Dermis blood vessel endothelial cell (primary cell): ENCODE measurements at places on chromosomes 3 and 15.

GRCh38 chr15:29822100-29822683 is at the start of gene TJP1:
Gene TJP1 (minus strand): TSS chr15:29822468. CDS start chr15:29822028, 440 bp downstream.
- peak; percentile 83 for DNase-seq

GRCh38 chr3:61541694-61542093 is 19.7 kb upstream of the PTPRG start:
- DNase-seq, result no peak

GRCh38 chr3:9397906-9398699 is 688 bp downstream of the SETD5 start:
- peak; percentile 56 for DNase-seq

GRCh38 chr15:42619656-42620371 is 44.4 kb downstream of the STARD9 start:
- DNase-seq, result no peak

GRCh38 chr3:11084677-11085076 is 69.6 kb upstream of the HRH1 start:
- DNase-seq, result no peak

DNA sequence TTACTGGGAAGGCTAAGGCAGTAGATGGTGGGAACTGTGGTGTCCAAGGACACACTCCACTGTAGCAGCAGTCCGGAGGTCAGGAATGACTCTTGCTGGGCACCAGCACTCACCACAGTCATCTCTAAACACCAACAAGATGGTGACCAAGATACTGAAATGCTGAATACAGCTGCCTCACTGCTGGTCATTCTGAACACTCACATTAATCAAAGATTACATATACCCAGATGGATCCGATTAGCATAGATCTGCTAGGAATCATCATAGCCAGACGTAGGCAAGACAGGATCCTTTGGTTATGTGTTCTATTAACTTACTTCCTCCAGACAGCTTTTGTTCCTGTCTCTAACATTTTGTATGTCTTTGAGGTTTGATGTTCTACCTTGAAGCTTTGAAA is 134.9 kb upstream of the BFSP2 start:
- DNase-seq, result no peak
